Fibroblast of mammary gland (primary cell): ENCODE measurements at places on chromosomes 7 and 10.

DNA sequence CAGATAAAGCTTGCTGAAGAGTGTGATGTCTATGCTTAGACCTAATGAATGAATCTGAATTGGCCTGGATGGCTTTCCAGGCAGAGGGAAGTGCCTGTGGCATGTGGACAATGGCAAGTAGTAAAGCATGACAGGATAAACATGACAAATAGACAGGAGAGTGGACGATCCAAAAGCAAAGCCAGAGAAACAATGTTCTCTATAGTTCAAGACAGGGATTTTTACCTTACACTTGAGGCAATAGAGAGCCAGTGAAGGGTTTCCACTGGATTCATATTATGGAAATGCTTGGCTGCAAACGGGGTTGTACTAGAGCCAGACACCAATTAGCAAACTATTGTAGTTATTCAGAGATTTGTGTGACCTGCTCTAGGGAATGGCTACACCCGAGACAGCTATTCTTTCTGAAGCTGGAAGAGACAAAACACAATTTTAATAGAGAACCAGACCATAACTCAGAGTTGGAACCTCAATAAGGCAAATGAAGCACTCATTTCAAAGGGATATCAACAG, 2.3 kb downstream of the AGMO start:
- no peak for DNase-seq

DNA sequence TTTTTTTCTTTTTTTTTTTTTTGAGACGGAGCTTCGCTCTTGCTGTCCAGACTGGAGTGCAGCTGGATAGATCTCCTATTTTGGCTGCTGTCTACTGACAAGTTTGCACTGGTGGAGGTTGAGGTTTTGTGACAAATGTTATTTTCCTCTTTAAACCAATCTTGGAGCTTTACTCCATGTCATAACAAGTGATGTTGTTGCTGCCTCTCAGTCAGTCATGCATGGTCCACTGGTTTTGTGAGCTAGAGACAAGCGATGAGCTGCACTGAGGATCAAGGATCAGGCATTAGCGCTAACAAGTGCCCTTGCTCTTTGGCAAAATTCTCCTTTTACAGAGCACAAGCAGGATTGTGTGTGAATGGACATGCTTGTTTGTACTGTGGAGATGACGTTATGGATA, 805 bp upstream of the WDFY4 start:
- no peak for DNase-seq

DNA sequence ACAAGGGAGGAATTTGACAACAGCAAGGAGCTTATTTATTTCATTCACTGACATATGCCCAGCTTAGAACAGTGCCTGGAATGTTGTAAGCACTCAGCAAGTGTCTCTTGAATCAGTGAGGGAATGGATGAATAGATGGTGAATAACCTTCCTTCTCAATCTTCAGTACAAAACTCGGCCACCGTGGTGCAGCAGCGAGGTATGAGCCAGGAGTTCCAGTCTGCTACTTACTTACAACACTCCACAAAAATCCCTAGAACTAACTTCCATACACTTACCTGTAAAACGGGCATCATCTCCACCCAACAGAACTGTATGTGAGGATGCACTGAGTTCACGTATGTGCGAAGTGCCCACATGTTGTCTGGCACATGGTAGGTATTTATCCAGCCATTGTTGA, 237.4 kb downstream of the WDR11 start:
- no peak for DNase-seq

DNA sequence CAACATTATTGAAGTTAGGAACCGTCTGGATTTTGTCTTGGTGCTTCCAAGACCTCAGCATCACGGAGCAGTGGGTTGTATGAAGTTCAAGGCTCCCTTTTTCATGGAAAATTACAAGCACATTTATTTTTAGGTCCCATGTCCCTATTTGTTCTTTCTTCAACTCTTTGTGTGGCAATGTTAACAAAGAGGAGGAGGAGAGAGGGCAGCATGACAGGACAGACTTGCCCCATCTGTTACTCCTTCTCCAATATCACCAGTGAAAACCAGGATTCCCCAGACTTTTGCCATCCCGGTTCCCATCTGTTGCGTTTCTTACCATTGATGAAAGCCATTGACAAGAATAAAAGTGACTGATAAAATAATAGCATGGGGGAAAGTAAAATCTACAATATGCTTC, 28.6 kb downstream of the EEPD1 start:
- DNase-seq = no peak

- no peak for DNase-seq
Observed at GRCh38 chr10:89242345-89242684, 9.3 kb downstream of the LIPA start.

- no peak for DNase-seq
Observed at GRCh38 chr10:92810934-92811532, 37.3 kb upstream of the EXOC6 start.
